ENCODE measurements at places on chromosomes 16 and 17. TPM values are rescaled to one million over a fixed set of nuclear protein-coding genes. Genes with fewer than 3 reads are reported as not detected.

DNA sequence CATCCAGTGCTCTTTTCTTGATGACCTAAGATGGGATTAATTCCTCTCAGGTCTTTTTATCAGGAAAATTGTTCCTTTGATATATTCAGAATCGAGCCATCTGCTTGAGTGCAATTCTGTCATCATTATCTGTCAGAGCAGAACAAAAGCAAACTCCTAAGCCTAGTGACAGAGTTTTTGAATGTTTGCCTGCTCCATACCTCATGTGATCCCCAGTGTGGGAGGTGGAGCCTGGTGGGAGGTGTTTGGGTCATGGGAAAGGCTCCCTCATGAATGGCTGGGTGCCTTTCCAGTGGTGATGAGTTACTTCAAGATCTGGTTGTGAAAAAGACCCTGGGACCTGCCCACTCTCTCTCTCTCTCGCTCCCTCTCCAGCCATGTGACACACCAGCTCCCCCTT lies 628.2 kb downstream of the CDH11 start:
- no peak for DNase-seq

DNA sequence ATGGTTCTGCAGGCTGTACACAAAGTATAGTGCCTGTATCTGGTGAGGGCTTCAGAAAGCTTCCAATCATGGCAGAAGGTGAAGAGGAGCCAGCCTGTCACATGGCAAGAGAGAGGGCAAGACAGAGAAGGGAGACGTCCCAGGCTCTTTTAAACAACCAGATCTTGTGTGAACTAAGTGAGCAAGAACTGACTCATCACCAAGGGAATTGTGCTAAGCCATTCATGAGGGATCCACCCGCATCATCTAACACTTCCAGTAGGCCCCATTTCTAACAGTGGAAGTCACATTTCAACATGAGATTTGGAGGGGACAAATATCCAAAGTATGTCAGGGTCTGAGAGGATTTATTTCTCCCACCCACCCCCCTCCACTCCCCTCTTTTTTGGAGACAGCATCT lies 56.2 kb upstream of the ELAC2 start:
- no peak for DNase-seq

DNA sequence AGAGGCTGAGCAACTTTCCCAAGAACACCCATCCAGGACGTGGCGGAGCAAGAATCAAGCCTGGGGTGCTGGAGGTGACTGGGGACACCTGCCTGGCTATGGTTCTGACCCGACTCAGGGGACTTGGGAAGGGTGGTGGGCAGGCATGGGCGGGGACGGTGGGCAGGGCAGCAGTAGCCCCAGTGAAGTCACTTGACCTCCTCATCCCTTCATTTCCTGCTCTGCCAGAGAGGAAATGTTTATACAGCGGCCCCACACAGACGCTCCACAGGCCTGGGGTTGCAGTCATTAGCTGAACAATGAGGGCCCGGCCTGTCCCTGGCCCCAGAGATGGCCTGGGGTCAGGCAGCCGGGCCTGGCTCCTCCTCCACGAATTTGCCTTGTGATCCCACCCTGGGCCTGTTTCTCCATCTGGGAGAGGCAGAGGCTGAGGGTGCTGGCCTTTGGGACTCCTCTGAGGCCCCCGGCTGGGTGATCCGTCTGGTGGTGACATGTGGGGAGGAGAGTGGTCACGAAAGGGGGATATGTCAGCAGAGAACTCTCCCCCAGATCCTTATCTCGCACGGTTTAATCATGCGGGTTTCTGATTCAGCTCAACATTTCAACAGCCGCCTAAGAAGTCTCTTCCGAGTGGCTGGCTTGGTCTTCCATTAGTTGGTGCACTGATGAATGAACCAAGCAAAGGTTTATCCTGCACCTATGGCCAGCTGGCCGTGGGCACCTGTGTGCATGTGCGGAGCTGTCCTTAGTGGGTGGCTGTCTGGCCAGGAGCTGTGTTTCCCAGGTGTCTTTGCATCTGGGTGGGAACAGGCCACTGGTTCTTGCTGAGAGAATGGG lies 175.9 kb downstream of the IRF8 start:
- DNase-seq, result no peak

DNA sequence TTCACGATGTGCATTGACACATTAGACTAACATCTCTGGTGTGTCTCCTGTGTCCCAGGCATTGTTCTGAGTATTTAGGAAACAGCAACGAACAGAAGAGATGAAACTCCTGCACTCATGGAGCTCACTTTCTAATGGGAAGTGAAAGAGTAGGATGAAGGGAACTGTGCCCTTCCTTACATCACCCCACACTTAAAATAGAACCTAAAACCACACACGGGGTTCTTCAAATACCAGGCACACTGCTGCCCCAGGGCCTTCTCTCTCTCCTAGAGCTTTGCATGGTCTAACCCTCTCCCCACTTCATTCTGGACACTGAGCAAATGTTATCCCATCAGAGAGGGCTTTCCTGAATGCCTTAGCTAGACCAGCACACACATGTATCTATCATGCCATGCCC lies 33.7 kb downstream of the TRIM25 start:
- no peak for DNase-seq

- no peak for DNase-seq
Observed at GRCh38 chr17:49850772-49851386, 3.0 kb upstream of the TAC4 start.

- no peak for DNase-seq
Observed at GRCh38 chr17:7352503-7352889, 534 bp downstream of the KCTD11 start.

DNA sequence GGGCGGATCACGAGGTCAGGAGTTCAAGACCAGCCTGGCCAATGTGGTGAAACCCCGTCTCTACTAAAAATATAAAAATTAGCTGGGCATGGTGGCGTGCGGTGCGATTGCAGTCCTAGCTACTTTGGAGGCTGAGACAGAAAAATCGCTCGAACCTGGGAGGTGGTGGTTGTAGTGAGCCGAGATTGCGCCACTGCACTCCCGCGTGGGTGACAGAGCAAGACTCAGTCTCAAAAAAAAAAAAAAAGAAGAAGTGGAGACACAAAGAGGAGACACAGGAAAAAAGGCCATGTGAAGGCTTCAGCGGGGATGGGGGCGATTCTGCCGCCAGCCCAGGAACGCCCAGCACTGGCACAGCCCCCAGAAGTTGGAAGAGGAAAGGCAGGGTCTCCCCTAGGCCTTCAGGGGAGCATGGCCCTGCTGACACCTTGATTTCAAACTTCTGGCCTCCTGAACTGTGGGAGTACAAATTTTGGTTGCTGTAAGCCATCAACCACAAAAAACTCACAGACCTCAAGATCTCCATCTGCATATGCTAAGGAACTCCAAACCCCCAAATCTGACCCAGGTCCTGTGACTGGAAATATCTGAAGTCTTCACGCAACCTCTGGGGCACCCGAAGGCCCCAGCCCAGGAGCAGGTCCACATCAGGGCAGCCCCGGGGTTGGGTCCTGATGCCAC lies 7.0 kb downstream of the SGSH start:
- DNase-seq, result no peak

DNA sequence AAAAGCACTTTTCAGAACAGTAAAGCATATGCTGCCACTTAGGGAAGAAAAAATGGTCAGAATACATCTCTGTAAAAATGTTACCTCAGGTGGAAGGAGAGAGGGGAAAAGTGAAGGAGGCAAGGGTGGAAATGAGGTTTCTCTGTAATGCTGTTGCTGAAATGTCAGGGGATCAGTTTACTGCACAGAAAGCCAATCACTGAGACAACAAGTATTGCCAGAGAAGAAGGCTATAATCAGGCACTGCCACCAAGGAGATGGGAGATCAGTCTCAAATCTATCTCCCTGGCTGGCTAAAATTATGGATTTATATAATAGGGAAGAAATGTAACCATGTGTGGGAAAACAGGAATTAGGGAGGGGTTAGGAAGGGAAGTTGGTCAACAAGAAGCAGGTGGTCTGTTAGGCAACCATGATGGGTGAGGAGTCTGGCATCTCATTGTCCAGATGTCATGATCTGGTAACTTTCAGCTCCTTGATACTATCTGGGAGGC lies 27.7 kb upstream of the GUCY2D start:
- no peak for DNase-seq

DNA sequence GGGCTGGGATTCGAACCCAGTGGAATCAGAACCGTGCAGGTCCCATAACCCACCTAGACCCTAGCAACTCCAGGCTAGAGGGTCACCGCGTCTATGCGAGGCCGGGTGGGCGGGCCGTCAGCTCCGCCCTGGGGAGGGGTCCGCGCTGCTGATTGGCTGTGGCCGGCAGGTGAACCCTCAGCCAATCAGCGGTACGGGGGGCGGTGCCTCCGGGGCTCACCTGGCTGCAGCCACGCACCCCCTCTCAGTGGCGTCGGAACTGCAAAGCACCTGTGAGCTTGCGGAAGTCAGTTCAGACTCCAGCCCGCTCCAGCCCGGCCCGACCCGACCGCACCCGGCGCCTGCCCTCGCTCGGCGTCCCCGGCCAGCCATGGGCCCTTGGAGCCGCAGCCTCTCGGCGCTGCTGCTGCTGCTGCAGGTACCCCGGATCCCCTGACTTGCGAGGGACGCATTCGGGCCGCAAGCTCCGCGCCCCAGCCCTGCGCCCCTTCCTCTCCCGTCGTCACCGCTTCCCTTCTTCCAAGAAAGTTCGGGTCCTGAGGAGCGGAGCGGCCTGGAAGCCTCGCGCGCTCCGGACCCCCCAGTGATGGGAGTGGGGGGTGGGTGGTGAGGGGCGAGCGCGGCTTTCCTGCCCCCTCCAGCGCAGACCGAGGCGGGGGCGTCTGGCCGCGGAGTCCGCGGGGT lies at the start of gene CDH1:
Gene CDH1 (plus strand): TSS at position 247 of the 684 bp plus-strand sequence. CDS start 124 bp downstream, at position 371.
- no peak for DNase-seq

DNA sequence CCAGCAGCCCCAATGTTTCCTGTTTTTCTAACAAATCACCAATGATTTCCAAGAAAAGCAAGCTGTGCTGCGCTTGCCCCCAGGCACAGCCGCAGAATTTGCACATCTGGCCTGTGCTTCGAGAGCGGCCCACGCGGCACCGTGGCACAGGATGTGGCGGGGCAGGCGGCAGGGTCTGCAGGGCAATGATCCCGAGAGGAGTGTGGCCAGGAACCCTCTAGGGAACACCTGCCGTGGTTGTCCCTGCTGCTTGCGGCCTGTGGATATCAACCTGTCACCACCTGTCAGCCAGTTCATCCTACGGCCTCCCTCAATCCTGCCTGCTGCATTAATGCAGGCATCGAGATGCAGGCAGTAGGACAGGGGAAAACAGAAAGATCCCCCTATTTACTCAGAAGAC lies 24.0 kb downstream of the PIK3R5 start:
- DNase-seq, result no peak

DNA sequence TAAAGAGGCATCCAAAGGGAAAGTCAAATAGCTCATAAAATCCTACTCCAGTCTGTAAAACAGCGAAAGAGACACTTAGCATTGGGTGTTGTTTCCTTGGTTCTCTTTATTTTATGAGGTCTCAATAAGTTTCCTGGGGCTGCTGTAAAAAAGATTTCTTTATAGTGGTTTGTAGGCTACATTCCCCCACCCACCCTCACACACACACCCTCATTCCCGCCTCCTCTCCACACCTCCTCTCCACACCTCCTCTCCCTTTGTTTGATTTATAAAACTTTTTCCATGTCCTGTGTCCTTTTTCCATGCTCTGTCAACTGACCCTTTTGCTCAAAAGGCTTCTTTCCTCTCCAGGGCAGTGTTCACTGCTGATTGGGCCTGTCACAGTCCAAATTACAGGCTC lies 178.9 kb upstream of the SOX9 start:
- no peak for DNase-seq

The FN3K gene
- polyA plus RNA-seq, result 43.0 TPM

The TLCD2 gene
- polyA plus RNA-seq, result 4.3 TPM

The P2RX5 gene
- polyA plus RNA-seq, result 0.59 TPM

The PLD6 gene
- polyA plus RNA-seq, result 3.1 TPM

Data from adrenal gland (tissue), 19 donors.